Airway epithelial cell (primary cell): ENCODE measurements at places on chromosomes 11 and 22. TPM values are rescaled to one million over a fixed set of nuclear protein-coding genes. Genes with fewer than 3 reads are reported as not detected.

The CLMP gene
- 16.9 and 25.7 TPM in 2 replicates for total RNA-seq

The CABP4 gene
- not detected in 2 replicates for total RNA-seq

The SCGB1A1 gene
- total RNA-seq: not detected in 2 replicates

The P2RY6 gene
- total RNA-seq: 0.21 TPM in 1 of 2 replicates, not detected in the other

The FOLR3 gene
- total RNA-seq: 0.21 TPM in 1 of 2 replicates, not detected in the other

The APOC3 gene
- not detected in 2 replicates for total RNA-seq

The TRIM49D2 gene
- not detected in 2 replicates for total RNA-seq

The OR51A2 gene
- total RNA-seq: not detected in 2 replicates

The HOATZ gene
- total RNA-seq: not detected in 2 replicates

The C11orf97 gene
- total RNA-seq: not detected in 2 replicates

The OR51B5 gene
- total RNA-seq: not detected in 2 replicates

The NCR3LG1 gene
- total RNA-seq: 1.4 and 2.2 TPM in 2 replicates

The PKP3 gene
- 520 and 527 TPM in 2 replicates for total RNA-seq

The C11orf52 gene
- total RNA-seq: 3.0 and 5.9 TPM in 2 replicates

The OTOG gene
- total RNA-seq: not detected in 2 replicates

The HTR3A gene
- not detected in 2 replicates for total RNA-seq

The PATZ1 gene
- total RNA-seq: 10.5 and 12.7 TPM in 2 replicates

The CSTPP1 gene
- 16.2 and 31.2 TPM in 2 replicates for total RNA-seq

The MS4A12 gene
- total RNA-seq: not detected in 2 replicates

The CASP1 gene
- 17.7 and 17.9 TPM in 2 replicates for total RNA-seq

The UBQLNL gene
- total RNA-seq: not detected in 2 replicates

The TTC12 gene
- total RNA-seq: 20.7 and 23.7 TPM in 2 replicates

The SAC3D1 gene
- total RNA-seq: 32.7 and 34.4 TPM in 2 replicates

The PGM2L1 gene
- total RNA-seq: 1.4 and 2.0 TPM in 2 replicates

The OR51F1 gene
- not detected in 2 replicates for total RNA-seq

The APBB1 gene
- 2.3 and 3.3 TPM in 2 replicates for total RNA-seq

The CCDC188 gene
- total RNA-seq: not detected in 2 replicates

The PLEKHA7 gene
- 15.4 and 17.5 TPM in 2 replicates for total RNA-seq

The MRGPRE gene
- total RNA-seq: not detected in 2 replicates

The TMPRSS13 gene
- total RNA-seq: 22.9 and 32.7 TPM in 2 replicates

The BTBD18 gene
- not detected in 2 replicates for total RNA-seq

The ST14 gene
- 146 and 177 TPM in 2 replicates for total RNA-seq

The CRYBB3 gene
- total RNA-seq: 0.56 TPM in 1 of 2 replicates, not detected in the other

The LRRC74B gene
- total RNA-seq: not detected in 2 replicates

The MYOD1 gene
- not detected in 2 replicates for total RNA-seq

The SLC22A9 gene
- not detected in 2 replicates for total RNA-seq

The TMEM9B gene
- total RNA-seq: 39.9 and 45.0 TPM in 2 replicates

The MMP8 gene
- not detected in 2 replicates for total RNA-seq

The CADM1 gene
- total RNA-seq: 3.3 and 7.5 TPM in 2 replicates

The LUZP2 gene
- total RNA-seq: 0.07 TPM in 1 of 2 replicates, not detected in the other

The RPS6KA4 gene
- total RNA-seq: 72.9 and 73.6 TPM in 2 replicates

The F2 gene
- not detected in 2 replicates for total RNA-seq

The TLCD5 gene
- total RNA-seq: 1.3 and 2.0 TPM in 2 replicates

The ANGPTL5 gene
- not detected in 2 replicates for total RNA-seq

The MN1 gene
- total RNA-seq: 16.8 and 18.3 TPM in 2 replicates

The BTG4 gene
- total RNA-seq: not detected in 2 replicates

The FAM76B gene
- total RNA-seq: 5.9 and 13.0 TPM in 2 replicates
